Fibroblast of gingiva (primary cell): ENCODE measurements at places on chromosomes 7 and 10.

DNA sequence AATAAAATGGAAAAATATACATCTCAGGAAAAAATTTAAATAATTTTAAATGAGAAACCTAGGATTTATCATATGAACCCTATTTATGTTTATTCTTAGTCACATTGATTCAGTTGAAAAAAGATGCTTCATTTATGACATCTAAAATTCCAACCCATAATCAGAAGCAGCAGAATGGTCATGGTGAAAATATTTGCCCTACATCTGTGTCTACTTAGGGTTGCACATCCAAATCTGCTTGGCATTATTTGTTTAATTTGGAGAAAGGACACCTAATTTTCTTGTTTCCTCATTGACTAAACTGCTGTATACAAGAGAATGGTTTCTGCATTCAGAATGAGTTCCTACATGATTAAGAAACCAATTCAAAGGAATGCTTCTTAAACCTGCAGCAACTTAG lies 72.9 kb upstream of the SKAP2 start:
- peak; percentile 82 for DNase-seq

DNA sequence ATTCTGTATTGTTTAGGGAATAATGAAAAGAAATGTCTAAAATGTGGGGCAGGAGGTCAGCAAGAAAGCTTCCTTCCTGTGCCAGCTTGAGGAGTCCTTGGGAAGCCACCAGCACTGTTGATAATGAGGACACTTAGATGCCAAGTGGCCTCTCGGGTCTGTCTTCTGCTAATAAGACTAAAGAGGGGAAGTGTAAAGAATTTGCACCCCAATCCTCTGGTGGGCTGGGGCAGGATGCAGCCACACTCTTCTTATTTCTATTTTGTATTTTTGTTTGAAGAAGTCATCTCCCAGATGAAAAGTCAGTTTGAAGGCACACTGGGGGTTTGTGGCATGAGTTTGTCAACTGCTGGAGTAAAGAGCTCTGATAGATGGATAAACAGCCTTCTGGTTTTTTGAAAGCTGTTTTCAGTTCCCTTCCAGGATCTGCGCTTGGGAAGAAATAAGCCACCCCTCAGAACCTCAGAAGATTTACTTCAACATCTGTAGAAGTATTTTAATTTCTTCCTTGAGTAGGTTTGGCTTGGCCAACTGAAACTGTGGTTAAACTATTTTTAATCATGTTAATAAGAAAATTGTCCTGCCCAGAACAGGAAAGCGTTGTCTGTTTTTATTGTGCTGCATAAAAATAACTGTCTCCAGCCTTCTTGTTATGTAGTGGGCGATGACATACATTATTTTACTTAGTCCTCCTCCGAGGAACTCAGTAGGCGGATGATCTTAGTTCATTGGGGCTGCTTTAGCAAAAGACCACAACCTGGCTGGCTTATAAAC lies 128.8 kb upstream of the GPR26 start:
- no peak for DNase-seq

DNA sequence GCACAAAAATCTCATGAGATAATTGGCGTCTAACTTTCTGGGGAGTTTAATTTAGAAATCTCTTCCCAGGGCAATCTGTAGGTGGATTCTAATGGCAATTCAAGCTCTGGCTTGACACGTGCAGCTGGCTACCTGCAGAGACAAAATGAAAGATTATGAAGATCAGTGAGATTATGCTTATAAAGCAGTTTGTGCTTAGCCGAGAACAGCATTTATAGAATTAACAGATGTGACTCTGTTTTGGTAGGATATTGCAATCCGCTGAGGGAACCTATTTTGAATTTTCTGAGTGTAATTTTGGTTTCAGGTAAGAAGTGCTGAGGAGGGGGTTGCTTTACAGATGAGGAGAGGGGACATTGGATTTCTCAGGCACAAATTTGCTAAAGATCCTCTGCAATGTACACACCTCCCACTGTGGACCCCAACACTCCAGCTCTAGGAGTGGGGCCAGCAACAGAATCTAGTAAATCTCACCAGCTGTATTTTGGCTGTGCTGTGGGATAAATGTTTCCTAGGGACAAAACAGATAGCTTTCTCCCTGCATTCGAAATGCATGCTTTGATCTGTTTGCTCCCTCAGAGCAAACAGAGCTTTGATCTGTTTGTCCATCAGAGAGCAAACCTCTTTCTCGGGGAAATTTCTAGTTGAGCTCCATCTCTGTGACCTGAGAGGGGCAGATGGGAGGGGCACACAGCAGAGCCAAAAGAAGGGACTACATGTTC lies 7.4 kb downstream of the GJD4 start:
- no peak for DNase-seq

- no peak for DNase-seq
Observed at GRCh38 chr10:125264757-125265578, 104.6 kb upstream of the CTBP2 start.

DNA sequence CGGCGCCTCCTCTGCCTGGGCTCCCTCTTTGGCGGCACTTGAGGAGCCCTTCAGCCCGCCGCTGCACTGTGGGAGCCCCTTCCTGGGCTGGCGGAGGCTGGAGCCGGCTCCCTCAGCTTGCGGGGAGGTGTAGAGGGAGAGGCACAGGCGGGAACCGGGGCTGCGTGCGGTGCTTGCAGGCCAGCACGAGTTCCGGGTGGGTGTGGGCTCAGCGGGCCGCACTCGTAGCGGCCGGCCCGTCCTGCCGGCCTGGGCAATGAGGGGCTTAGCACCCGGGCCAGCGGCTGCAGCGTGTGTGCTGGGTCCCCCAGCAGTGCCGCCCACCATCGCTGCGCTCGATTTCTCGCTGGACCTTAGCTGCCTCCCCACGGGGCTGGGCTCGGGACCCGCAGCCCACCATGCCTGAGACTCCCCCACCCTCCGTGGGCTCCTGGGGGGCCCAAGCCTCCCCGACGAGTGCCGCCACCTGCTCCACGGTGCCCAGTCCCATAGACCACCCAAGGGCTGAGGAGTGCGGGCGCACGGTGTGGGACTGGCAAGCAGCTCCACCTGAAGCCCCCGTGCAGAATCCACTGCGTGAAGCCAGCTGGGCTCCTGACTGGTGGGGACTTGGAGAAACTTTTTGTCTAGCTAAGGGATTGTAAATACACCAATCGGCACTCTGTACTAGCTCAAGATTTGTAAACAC lies 73.8 kb upstream of the KMT2E start:
- no peak for DNase-seq

DNA sequence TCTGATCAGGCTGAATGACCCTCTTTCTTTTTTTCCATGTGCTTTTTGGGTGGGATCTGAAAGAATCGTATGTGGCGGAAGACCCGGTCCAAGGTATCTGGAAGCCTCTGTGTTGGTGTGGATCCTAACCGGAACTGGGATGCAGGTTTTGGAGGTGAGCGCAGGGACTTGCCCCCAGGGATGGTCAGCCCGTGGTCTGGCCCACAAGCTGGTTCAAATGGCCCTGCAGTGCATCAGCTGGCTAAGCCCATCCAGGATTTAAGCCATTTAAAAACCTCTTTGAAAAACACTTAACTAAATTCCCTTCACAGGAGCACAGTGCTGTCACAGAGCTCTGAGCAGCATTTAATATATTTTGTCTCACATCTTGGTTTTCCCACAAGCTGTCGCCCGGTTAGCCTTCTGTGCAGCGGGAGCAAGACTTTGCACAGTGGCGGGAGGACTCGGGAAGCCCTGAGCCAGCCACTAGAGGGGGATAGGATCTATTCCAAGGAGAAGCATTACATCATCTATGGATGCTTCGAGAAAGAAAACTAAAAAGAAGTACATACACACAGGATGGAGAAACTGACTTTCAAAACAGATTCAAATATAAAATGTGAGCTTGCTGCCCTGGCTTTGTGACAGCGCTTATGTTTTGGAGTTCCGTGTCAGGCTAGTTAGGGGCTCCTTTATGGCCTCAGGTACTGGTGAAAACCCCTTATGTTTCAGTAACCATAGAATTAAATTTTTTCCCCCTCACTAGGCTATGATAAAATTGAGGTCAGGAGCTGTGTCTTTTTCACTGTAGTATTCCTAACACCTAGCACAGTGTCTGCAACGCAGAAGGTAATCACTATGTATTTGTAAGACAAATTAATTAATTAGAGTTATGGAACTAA lies 11.3 kb downstream of the CPA2 start:
- DNase-seq: peak; percentile 51

DNA sequence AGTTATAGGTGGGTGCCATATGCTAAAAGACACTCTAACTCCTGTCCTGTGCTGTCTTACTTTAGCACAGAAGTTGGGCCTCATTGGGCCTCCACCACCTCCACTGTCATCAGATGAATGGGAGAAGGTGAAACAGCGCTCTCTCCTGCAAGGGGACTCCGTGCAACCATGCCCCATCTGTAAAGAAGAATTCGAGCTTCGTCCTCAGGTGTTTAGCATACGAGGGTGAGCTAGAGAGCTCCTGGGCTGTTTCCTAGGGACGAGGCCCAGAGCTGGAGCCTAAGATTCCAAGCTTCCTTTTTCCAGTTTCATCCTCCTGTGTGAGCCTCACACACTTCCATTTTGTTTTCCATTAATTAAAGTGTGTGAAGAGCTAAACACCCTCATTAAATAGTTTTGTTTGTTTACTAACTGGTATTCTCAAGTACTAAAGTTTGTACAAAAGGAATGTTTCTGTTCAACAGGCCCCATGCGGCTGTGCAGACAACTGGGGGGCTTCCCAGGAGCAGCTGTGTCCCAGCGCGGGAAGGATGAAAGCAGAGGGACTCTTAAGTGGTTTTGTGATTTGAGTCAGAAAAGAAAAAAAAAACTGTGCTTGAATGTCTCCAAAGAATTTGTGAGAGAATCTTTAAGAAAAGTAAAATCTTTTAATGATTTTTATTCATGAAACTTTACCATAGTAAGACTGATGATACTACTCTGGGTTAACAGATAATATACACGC lies 14.1 kb downstream of the RNF32 start:
- DNase-seq: no peak

DNA sequence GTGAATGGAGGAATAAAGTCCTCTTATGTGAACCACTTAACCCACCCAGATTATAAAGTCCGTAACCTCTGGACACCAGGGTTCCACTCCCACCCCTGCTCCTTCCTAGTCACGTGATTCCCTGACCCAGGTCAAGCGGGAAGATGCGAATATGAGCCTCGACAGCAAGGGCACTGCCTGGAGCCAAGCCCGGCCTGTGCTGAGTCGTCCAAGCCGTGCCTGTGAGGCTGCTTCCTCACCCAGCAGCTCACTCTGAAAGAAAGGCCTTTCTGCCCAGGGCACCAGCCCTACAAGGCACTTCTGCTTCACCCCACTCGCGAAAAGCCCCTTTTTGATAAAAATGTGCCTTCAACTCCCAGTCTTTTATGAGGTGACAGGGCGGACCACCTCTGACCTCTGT lies 85.8 kb downstream of the CYTH3 start:
- DNase-seq: no peak

GRCh38 chr7:76191783-76192240 lies 9.9 kb upstream of the SRRM3 start:
- DNase-seq: no peak

DNA sequence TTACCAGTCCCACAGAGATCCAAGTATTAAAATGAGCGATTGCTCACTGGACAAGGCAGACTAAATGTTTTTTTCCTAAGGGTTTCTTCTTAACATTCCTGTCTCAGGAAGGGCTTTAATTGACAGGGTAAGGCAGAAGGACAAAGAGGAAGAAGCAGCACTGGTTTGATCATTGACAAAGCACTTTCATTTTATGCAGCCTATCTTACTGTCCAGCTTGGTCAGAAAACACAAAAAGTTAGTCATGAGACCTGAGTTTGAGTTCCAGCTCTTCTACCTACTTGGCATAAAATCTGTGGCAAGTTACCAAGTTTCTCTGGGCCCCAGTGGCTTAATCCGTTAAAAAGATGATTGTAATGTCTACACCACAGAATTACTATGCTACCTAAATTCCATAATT lies 458.5 kb downstream of the GFRA1 start:
- DNase-seq: no peak

DNA sequence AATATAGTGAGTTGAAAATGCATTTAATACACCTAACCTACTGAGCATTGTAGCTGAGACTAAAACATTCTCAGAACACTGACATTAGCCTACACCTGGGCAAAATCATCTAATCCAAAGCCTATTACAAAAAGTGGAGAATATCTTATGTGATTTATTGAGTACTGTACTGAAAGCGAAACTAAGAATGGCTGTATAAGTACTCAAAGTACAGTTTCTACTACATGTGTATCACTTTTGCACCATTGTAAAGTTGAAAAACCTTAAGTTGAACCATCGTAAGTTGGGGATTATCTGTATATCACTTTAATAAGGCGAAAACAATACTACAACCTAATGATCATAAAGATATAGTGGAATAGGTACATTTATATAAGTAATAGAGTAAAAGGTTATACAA lies 45.4 kb upstream of the GRB10 start:
- no peak for DNase-seq

- no peak for DNase-seq
Observed at GRCh38 chr7:32042900-32043299, 27.3 kb downstream of the PDE1C start.

DNA sequence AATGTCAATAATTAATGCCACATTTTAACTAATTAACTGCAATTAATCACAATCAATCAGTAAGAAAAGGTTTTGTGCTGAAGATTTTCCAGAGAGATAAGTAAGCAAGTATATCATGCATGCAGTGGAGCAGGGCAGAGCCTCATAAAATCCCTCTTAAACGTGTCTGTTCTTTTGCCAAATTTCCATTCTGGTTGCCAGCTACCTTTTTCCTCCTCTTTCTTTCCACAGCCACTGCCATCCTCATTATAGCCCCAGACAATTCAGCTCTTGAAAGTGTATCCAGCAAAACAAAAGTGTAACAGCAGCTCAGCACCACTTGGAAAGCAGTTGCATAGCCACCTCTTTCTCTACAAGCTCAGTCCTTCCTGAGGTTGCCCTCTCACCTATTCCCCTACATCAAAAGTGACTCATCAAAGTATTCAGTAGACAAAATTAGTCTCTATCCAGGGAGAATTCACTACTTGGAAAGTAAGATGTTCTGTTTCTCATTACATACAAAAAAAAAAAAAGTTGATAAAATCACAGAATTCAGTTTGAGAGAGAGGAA lies 26.9 kb upstream of the EPHB6 start:
- DNase-seq: no peak

- no peak for DNase-seq
Observed at GRCh38 chr10:127892743-127893142, at the start of gene CLRN3. TSS of gene CLRN3 (minus strand) at chr10:127892941. CDS start at chr10:127892784, 157 bp downstream.

DNA sequence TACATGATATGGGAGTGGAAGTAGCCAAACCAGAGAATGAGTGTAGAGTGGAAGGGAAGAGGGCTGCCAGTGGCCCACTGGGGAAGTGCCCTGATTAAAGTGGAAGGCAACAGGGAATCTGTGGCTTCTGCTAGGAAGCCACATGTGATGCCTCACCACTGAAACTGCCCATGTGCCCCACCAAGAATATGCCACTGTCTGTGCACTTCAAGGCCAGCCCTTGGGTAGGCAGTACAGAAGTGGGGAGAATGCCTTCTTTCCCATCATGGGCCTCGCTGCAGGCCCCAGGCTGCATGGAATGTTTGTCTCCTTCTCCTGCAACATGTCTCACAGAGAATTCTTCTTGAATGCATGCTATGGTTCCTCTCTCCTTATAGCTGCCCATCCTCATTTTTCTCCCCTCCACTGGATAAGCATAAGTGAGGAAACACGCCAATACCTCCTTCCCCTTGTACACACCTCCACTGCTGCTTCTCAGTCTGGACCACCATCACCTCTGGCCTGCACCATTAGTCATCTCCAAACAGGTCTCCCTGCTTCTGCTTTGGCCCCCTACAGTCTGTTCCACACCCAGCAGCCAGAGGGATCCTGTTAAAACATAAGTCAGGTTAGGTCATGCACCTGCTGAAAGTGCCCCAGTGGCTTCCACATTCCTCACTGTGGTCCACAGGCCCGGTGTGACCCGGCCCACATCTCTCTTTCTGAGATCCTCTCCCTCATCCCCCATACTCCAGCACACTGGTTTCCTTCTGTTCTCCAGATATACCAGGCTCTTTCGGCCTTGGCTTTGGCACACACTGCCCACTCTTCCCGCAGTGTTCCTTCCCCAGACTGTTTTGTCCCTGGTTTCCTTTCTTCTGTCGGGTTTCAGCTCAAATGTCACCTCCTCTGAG lies 37.1 kb downstream of the SNX10 start:
- no peak for DNase-seq
